ENCODE measurements at places on chromosomes 12 and 14.

GRCh38 chr14:80491131-80491530 is 279.8 kb upstream of the DIO2 start:
- DNase-seq, result no peak

GRCh38 chr12:120820884-120821510 is 83.2 kb downstream of the SPPL3 start:
- DNase-seq, result no peak

- no peak for DNase-seq
Observed at GRCh38 chr12:13027508-13027907, 16.7 kb upstream of the FAM234B start.

DNA sequence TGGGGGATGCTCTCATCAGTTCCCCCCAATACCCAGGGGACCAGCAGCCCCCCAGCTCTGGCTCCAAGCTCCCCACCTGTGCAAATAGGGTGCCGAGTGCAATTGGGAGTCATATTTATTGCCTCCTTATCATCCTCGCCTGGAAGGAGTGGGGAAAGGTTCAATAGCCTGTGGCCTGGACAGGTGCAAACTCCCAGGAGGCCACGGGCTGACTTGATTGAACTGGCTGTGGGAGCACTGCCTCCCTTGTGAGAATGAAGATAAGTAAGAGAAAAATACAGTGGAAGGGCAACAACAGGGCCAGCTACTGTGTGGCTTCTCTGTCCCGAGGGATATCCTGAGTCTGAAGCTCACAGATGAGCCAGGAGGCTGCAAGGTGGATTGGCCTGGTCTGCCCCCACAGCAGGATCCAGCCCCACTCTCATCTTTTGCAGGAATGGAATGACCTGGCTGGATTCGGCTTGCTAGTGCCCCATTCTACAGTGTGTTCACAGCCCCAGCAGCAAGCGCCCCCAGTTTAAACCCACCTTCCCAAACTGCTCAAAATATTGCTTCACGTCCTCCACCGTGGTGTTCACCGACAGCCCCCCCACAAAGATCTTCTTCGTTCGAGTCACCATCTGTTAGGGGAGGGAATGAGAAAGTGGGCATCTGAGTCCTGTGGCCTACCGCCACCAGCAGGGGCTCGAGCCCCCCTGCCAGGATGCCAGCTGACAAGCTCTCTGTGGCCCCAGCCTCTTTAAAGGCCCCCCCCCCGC is 6.3 kb downstream of the MSI1 start:
- DNase-seq, result no peak

- DNase-seq, result no peak
Observed at GRCh38 chr12:122949405-122949804, 16.9 kb downstream of the ABCB9 start.

DNA sequence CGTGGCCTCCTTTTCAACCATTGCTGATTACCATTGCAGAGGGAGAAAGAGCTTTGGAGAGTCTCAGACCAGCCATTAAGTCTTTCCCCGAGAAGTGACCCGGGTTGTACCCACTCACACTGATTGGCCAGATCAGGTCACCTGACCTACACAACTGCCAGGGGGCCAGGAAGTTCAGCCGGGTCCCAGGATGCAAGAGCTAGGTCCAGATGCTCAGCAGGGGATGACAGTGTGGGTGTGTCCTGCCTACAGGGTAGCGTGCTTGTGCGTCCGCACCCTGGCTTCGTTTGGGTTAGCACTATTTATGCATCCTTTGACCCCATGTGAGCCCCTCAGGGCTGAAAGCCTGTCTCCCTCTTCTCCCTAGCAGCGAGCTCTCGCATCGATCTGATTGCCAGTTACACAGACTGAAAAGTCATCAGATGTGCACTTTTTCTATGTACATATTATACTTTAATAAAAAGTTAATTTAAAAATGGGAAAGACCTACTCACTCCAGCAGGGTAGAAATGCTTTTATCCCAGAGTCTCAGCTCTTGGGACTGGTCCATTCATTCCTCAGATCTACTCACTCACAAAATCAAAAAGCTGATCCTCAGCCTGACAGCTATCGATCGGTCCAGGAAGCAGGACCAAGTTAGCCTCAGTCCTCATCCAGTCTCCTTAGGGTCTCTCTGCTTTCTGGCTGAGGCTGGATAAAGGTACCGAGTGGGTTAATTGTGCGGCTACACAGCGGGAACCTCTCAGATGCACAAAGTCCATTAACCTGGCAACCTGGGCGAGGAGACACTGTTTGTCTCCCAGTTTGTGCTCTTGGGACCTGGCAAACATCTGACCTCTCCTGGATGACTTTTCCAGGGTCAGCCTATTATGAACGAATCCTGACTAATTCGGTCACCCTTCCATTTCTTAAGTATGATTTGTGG is 68.0 kb downstream of the SERPINA3 start:
- no peak for DNase-seq

DNA sequence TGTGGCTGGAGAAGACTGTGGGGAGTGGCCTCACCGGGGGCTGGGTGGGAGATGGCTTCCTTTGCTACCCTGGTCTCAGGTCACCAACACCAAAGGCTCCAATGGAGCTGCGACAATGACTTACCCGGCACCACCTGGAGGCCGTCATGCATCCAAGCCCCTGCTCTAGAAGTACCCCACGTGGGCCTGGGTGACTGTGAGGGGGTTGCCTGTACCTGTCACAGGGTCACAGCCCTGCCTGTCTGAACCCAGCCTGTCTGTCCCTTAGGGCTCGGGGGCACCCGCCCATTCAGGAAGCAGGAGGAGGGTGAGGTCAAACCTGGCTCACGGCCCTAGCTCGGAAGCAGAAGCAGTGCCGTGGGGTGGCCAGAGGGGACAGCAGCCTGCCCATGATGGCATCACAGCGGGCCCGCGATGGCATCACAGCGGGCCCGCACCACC is 18.9 kb downstream of the ABCB9 start:
- no peak for DNase-seq

DNA sequence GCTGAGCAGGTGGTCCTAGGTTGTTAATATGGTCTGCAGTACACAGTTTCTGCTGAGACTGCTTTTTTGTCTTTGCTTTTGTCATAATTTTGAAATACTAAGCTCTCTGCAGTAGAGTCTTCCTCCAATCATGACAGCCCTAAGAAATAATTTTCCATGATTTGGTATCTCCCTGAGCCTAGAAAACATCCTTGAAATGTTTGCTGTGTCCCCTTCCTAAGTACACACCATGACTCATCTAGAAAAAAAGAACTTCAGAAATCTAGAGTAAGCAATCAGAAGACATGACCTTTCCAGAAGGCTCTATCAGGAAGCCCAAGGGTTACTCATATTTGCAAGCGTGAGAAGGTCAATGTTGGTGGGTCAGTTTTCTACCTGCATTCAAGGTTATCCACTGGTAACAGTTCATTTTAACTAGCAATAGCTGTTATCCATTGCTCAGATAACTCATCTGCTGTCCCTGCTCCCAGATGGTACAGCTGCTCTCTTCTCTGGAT is 16.4 kb downstream of the DAD1 start:
- no peak for DNase-seq

Data from KBM-7 (cell line).